Retinal pigment epithelial cell (primary cell): ENCODE measurements at places on chromosomes 1 and 21.

DNA sequence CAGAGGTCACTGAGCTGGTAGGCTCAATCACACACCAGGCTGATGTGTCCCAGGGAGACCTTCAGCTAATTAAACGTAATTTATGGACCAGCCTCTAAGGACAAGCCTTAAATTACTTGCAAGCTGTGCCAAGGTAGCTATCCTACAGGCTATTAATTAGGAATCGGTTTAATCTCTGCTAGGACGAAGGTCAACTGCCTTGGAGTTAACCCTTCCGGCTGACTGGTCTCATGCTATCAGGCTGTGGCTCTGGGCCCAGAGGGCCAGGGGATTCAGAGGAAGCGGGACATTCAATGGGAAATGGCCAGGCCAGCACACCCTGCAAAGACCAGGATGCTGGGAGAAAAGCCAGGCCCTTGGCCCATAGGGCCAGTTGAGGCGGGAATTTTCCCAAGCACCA is 19.0 kb downstream of the DHRS3 start:
- no peak for DNase-seq

DNA sequence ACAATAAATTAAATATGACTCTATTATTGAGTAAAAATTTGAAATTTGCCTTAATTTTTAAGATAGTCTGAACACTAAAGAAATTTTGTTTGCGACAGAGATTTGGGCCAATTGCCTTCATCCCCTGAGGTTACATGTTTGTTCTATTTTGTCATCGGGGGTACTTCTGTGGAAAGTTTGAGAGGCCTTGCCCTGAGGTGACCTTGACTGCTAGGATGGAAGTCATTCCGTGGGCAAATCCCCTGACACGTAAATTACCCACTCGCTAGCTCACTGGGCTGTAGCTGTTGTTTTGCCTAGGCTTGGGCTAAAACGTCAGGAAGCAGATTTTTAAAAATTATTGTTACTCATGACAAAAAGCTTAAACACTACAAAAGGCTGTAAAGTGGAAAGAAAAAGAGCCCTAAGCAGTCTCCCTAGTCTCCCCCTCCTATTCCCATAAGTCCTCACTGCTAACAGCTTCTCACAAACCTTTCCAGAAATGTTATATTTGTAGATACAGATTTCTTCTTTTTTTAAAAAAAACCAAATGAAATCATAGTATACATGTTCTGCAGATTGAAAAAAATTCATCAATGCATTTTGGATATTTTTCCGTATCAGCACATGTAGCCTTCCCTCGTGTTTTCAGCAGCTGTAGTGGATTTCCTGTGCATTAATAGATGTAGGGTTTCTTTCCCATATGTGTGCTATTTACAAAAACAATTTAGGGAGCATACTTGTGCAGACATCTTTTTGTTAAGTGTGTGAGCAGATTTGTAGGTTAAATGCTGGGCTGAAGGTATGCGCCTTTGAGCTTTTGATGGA is 142.7 kb downstream of the MRPS6 start:
- no peak for DNase-seq

- DNase-seq: no peak
Observed at GRCh38 chr1:186514367-186514766, 53.5 kb upstream of the PDC start.

DNA sequence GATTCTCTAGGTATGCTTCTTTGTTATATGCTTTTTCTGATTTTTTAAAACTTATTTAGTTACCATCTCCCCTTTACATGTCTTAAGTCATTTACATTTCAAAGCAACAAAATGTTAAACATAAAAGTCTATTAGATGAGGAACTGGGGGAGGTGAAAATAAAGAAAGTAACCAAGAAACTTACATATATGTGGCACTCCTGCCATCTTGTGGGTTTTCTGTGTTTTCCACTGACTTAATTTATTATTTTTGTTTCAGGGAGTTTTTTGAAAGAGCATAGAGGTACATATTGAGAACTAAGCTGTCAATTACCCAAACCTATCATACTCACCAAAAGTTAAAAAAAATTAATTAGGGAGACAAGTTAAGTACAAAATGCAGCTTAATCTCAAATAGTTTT is 1531.1 kb downstream of the MRPL39 start:
- DNase-seq: peak; percentile 4

DNA sequence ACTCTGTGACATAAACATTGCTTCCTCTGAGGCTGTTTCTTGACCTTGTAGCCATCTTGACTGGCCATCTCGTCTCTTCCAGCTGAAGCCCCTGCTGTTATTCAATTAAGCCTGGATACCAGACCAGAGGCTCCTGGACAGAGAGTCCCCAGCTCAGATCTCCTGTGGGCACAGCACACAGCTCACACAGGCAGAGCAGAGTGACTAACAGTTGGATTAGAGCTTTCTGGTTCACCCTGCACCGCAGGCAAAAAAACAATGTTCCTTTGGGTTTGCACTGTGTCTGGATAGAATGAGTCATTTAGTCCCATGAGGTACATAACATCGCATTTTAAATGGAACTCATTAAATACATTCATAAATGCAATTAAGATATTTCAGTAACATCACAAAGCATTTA is 33.4 kb upstream of the USH2A start:
- peak; percentile 87 for DNase-seq

- DNase-seq: no peak
Observed at GRCh38 chr1:183905508-183906113, 100.7 kb downstream of the RGL1 start.

- DNase-seq: peak; percentile 68
Observed at GRCh38 chr1:23100074-23100748, 68.4 kb downstream of the LUZP1 start.

DNA sequence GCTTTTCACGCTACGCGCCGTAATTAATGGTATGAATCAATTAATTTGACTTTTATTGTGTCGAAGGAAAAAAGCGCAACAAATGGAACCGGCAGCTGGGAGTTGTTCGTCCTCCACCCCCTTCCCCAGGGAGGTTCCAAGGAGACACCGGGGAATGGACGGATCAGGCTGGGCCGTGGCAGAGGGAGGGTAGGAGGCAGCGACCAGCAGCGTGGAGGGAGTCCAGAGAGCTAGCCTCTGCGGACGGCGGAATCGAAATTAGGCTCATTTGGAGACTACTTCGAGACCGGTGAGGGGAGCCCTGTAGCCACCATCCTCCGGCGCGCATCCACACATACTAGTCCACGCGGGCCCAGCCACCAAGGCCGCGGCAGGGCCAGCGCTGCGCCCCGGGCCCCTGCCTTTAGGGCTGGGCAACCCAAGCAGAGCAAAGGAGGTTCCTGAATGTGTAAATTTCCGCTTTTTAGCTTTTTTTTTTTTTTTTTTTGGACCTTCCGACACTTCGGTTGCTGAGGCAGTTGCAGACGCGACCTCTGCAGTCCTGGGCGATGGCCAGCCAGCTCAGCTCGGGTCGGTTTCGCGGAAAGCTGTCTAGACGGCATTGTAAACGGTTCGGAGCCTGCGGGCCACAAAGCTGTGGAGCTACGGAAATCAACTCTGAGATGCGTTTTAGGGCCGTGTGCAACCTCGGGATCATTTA is 2.2 kb upstream of the FOXD3 start:
- DNase-seq: no peak

DNA sequence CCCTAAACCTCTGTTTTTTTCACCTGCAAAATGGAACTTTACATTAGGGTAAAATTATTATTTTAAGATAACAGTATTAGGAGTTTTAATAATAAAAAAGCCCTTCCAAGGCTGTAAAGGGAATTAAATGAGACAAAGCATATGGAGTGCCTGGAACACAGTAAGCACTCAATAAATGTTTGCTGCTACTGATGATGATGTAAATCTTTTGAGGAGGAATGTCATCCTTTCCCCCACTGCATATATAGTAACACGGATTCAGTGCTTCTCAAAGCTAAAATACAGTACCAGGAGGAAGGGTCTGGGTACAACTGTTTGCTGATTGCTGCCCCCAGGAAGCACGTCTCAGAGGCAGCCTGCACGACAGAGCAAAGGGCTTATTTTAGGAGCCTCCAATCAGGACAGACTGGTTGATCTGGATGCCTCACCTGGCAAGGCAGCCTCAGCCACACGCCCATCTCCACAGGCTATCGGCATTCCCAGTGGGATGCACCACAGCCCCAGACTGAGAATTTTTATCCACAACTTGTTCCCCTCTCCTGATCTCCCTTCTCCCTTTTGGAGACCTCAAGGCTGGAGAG is 64.4 kb downstream of the GADD45A start:
- no peak for DNase-seq

- no peak for DNase-seq
Observed at GRCh38 chr1:188846468-188846867, 1631.2 kb downstream of the BRINP3 start.

GRCh38 chr1:85359874-85360721 is 83.7 kb upstream of the BCL10 start:
- no peak for DNase-seq

DNA sequence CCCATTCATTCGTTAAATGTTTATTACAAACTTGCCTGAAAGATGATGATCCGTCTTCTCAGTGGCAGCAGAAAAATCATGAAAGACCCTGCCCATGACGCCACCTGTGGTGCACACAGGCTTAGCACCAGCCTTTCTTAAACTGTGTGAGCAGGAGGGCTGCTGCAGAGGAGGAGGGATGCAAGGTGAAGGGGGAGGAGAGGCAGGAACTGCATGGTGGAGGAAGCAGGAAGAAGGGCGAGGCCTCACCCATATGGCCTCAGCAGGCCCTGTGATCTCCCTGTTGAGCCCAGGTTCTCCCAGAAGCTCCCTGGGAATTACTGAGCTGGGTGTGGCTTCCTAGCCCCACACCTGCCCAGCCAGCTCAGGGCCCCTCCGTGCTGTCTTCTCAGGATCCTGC is 25.0 kb upstream of the RD3 start:
- DNase-seq: no peak

- DNase-seq: no peak
Observed at GRCh38 chr1:14896381-14897079, 257.0 kb upstream of the TMEM51 start.

- DNase-seq: peak; percentile 42
Observed at GRCh38 chr1:53470155-53470554, 11.0 kb downstream of the DMRTB1 start.

DNA sequence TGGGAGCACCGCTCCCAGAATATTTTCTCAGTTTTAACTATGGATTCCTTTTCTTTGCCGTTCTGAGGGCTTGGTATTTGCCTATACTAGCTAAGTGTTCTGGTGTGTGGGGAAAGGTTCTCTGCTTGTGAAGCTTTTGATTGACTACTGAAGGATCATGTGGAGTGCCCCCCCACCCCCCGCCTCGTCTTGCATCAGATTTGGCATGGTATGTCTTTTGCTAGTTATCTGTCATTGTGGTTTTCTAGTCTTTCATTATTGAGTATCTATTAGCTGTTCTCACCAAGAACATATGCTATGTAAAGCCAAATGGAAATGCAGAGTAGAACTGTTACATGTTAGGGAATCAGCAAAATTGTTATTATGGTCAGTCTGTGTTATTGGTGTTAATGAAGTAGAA is 58.3 kb downstream of the MACF1 start:
- no peak for DNase-seq

DNA sequence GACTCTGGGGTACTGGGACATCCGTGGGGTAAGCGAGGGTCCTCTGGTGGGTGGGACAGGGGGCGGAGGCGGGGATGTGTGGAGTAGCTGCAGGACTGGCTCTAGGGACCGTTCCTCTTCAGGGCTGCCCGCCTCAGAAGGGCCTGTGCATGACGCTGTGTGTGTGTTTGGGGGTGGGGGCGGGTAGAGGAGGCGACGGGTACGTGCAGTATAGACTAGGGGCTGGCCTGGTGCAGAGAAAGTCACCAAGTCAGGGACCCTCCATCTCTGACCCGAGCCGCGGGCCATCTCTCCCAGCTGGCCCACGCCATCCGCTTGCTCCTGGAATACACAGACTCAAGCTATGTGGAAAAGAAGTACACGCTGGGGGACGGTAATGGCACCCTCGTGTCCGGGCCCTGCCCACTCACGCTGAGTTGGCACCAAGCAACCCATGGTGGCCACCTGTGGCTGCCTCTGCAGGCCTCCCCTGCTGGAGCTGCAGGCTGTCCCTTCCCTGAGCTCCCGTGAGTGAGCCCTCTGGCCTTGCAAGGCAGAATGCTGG is 342 bp downstream of the GSTM5 start:
- DNase-seq: no peak

- DNase-seq: no peak
Observed at GRCh38 chr1:204318324-204318723, 41.4 kb downstream of the PLEKHA6 start.

- no peak for DNase-seq
Observed at GRCh38 chr1:155064111-155064831, 731 bp downstream of the EFNA4 start.

GRCh38 chr1:207021139-207021861 is 11.3 kb downstream of the C1orf116 start:
- DNase-seq: no peak

GRCh38 chr1:67274623-67275325 is 32.9 kb upstream of the IL12RB2 start:
- DNase-seq: no peak

DNA sequence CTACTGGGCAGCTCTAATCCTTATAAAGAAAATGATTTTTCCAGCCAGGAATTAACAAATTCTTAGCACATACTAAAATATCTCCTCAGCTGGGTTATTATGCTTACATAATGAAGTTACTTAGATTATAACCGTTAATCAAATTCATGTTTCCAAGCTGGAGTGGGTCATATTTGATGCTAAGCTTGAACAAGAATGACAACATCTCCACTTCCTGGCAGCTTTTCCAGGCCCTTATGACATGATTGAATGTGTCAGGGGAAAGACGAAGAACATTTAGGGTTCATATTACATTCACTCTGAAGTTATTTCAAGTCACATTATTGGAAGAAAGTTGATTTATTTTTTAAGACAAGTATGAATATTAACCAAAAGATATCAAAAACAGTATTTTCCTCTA is 333.7 kb downstream of the PCP4 start:
- DNase-seq: no peak

- peak; percentile 24 for DNase-seq
Observed at GRCh38 chr21:42695697-42696380, 42.4 kb downstream of the PDE9A start.

- DNase-seq: no peak
Observed at GRCh38 chr1:155125946-155126555, 1.6 kb upstream of the EFNA1 start.

- DNase-seq: no peak
Observed at GRCh38 chr1:22635436-22635835, 992 bp upstream of the C1QA start.

DNA sequence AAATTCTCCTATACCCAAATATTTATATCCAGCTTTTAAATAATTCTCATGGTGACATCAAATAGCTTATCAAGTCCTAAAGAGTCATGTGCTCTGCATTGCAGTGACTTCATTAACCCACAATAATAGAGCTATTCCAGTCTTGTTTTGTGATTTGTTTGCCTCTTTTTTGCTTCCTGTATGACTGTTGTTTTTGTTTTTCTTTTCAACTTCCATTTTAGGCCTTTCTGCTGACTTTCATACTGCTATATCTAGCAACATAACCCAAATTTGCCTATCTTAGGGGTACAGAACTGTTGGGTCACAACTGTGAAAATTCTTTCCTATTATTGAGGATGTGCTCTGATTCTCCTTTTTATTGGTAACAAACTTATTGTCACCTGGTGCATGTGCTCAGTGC is 30.3 kb downstream of the SPATA17 start:
- no peak for DNase-seq

GRCh38 chr1:37808369-37809319 is 636 bp upstream of the YRDC start:
- peak; percentile 39 for DNase-seq

- no peak for DNase-seq
Observed at GRCh38 chr1:201253411-201253810, 29.9 kb upstream of the PKP1 start.
